ENCODE measurements at places on chromosomes 13 and 19.

- DNase-seq = no peak
Observed at GRCh38 chr13:24180750-24181377, 20.3 kb downstream of the SPATA13 start.

GRCh38 chr19:56083668-56084067 is 37.4 kb downstream of the ZNF787 start:
- no peak for DNase-seq

GRCh38 chr13:79936368-79937136 is 404.4 kb downstream of the SPRY2 start:
- peak; percentile 3 for DNase-seq

GRCh38 chr13:87678372-87678752 is 7.2 kb downstream of the SLITRK5 start:
- no peak for DNase-seq

DNA sequence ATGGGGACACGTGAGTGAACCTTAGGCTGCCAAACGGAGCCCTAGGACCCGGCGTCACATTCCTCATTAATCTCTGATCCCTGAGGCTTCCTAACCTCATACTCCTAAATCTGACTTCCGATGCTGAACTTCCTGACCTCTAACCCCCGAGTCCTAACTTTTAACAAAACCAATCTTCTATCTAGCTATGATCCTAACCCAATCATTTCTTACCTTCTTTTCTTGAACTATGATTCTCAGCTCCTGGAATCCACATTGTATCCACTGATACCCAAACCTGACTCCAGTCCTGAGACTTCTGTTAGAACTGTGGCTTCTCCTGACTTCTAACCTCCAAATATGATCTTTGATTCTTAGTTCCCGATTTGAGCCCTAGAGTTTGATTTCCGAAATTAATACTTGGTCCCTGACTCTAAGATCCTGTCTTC is 447 bp downstream of the NFKBIB start:
- DNase-seq = no peak

DNA sequence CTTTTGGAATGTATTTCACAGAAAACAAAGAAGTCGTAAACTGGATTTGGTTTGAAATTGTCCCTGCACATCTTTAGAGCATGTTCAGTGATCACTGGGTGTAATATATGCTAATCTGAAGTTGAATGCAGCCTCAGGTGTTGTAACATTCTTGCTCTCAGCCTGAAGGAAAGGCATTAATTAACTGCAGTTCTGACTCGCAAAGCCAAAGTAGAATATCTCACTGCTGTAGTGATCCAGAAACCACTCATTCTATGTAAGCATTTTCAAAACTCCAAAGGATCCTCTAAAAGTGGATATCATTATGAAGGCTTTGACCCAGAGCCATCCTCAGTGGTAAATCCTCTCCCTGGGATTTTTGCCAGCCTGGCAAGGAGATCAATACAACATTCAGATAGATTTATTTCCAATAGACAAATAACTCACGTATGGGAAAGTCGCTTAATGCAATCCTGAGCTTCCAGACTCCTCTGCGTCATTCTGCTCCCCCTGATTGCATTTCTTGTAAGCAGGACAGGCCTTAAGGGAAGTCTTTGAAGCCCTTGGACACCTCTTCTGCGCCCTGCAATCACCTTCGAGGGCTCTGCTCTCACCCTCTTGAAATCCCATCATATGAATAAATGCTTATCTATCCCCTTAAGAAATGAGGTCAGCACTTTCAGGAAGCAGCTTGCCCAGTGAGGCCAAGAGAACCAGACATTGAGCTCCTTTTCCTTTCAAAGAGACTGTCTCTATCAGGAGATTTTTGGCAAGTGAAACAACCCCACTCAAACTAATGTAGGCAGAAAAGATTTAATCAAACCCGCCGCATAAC is 301.7 kb upstream of the NBEA start:
- no peak for DNase-seq

DNA sequence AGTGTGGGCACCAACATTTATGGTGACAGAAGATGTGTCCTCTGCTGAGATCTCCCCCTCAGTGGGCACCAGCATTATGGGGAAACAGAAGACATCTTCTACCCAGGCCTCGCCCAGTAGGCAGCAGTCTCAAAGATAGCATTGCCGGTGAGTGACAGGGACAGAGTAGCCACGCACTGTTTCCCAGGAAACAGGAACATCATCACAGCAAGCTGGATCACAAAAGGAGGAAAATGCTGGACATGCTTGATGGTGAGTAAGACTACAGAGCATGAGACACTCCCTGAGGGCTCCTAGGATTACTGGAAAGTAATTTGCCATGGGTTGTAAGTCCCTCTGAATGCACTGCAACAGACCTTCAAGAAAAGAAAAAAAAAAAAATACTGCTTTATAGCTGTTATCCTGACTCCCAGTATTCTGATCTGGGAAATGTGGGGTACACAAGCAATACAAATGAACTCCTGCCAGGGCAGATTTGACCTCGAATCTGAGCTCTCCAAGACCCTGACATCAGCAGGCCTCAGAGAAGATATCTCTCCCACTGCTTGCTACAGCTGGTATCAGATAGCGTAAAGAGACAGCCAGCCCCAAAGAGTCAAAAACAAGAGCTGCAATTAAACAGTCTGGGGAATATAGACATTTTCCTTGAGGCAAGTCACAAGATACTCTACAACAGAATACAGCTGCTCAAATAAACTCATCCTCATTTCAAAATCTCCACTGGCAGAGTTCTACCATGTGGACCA is 180.4 kb downstream of the RBM26 start:
- no peak for DNase-seq

GRCh38 chr13:73579574-73580274 is 520.9 kb downstream of the KLF5 start:
- DNase-seq = no peak

DNA sequence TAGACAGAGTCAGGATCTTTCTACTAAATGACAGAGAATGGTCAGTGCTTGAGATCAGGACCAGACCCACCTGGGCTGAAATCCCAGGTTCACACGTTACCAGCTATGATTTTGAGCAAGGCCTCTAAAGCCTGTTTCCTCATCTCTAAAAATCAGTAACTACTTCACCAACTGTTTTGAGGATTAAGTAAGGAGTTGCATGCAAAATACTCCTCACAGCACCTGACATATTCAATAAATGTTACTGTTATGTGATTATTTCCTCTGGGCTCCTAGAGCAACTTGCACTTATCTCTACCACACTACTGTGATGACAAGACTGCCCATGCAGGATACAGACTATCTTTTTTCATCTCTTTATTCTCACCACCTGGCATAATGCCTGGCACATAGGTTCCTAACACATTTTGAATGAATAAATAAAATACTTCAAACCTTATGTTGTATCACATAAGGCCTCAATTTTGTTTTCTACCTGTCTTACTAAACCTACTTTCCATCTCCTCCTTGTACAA is 1.8 kb downstream of the KATNAL1 start:
- no peak for DNase-seq

DNA sequence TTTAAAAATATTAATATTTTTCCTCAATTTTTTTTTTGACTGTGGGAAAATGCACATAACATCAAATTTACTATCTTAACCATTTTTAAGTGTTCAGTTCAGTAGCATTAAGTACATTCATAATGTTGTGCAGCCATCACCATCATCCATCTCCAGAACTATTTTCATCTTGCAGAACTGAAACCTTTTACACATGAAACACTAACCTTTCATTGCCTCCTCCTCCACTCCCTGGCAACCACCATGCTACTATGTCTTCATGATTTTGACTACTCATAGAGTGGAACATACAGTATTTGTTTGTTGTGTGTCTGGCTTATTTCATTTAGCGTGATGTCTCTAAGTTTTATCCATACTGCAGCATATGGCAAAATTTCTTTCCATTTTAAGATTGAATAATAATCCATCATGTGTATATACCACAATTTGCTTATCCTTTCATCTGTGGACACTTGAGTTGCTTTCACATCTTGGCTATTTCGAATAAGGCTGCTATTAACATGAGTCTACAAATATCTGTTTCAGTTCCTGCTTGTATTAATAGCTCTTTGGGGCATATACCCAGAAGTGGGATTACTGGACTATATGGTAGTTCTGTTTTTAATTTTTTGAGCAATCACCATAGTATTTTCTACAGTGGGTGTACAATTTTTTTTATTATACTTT is 376.4 kb downstream of the MTUS2 start:
- no peak for DNase-seq

GRCh38 chr19:19463348-19464117 is 51.8 kb downstream of the TSSK6 start:
- DNase-seq = no peak

DNA sequence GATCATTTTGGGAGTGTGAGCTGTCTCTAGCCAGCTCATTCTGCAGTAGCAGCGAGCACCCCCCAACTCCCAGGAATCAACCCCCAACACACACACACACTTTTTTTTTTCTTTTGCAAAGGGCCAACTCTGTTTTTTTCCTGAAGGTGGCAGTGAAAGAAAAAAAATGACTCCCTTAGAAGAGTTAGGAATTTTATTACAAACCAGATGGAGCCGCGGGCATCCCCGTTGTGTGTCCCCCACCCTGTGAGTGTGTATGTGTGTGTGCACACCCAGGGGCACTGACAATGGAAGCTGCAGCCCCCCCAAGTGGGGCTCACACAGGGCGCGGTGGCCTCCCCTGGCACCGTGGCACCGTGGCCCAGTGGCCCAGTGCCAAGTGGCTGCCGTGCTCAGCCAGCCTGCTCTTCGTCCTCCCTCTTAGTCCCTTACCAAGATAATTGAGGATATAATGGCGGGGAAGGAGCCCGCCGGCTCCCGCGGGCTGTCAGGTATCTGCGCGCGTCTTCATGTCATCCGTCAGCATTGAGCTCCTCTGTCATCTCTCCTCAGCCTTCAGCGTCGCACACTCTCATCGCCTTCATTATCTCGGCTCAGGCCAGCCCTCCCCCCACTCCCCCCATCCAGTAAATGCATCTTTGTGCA is 314.1 kb downstream of the ZNF536 start:
- no peak for DNase-seq

DNA sequence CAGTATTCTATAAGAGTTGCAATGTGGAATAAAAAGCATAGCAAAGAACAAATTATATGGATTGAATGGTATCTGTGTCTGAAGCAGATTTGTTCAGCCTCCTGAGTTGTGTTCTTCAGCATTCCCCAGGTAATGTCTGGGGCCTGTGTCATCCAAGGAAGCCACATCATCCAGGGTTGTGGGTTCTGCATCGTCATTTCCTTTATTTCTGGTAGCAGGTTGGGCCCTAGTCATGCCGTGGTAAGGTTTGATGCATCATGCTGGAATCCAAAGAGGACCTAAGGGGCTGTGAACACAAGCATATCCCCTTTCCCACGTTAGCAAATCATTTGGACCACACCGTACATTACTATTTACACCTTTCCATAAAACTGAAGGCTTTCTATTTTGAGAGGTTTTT is 131.0 kb upstream of the ZNF91 start:
- DNase-seq = no peak

DNA sequence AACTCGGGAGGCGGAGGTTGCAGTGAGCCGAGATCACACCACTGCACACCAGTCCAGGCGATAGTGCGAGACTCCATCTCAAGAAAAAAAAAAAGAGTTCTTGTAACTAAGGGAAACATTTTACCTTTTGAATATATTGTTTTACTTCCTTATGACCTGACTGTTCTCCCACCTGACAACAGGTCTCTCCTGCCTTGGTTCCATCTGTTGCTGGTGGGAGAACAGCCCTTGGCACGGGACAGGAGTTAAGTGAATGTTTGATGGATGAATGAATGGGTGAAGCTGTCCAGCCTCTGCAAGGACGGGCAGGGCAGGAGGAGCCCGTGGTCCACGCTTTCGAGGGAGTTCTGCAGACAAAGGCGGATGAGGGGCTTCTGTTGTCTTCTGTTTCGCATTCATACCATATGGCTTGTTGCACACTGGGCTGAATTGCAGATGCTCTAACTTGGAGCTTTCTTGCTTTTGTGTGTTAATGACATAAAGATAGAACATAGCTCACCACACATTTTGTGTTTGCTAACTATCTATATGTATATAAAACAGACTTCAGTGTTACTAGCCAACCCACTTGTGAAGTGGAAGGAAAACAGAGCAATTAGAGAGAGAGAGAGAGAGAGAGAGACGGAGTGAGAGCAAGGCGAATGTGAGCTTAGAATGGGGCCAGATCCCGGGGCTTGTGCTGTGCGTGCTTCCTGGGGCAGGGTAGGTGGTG is 16.2 kb upstream of the CCNE1 start:
- DNase-seq = no peak

DNA sequence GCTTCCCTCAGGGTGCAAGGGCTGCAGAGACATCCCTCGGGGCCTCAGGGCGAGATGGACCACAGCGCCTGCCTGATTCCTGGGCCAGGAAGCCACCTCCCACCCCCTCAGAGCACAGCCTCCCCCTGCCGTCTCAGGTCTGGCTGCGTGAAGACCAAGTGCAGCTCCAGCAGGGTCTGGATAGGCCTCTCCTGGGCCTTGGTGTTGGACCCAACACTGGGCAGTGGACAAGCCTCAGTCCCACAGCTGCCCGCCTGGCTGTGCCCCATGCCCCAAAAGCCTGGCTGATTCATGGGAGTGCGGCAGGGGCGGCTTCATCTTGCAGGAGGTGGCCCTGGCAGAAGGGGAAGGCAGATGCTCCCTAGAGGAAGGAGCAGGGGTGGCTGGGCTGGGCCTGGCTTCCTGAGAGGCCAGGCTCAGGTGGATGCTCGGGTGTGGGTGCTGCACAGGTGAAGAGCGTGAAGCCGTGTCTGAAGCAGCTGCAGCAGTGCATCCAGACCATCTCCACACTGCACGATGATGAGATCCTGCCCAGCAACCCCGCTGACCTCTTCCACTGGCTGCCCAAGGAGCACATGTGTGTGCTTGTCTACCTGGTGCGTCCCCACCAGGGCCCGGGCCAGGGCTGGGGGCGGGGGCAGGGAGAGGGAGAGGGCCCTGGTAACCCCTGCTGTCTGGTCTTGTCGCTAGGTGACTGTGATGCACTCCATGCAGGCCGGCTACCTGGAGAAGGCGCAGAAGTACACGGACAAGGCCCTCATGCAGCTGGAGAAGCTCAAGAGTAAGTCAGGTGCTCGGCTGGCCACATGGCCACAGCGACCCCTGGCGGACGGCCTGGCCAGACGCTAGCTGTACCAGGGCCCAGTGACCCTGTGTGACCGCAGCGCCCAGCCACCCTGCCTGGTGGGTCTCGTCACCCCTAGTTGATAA is 21.7 kb downstream of the MAU2 start:
- no peak for DNase-seq

DNA sequence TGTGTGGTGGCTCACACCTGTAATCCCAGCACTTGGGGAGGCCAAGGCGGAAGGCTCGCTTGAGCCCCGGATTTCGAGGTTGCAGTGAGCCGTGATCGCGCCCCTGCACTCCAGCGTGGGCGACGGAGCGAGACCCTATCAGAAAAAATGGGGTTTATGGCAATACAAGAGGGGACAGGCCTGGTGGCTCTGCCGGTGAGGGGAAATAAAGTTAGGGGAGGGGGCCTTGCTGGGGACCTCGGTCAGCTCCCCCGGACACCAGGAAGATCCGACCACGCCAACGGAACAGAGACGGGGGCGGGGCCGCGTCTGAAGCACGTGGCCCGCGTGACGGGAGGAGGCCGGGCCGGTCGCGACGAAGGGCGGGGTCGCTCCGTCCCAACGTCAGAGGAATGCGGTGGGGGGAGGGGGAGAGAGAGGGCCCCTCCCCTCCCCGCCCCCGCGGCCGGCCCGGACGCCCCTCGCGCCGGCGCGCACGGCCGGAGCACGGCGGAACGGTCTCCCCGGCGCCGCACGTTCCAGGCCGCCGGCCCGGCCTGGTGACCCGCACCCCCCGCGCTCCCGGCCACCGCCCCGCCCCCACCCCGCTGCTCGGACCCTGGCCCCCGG is 1.9 kb upstream of the HNRNPL start:
- DNase-seq = peak; percentile 56

GRCh38 chr13:77946522-77946921 is 27.9 kb upstream of the EDNRB start:
- no peak for DNase-seq

- no peak for DNase-seq
Observed at GRCh38 chr19:38657633-38658222, 10.3 kb downstream of the ACTN4 start.

Measured in caudate nucleus (tissue), 63 donors.